ENCODE measurements at places on chromosomes 12 and 14. TPM values are rescaled to one million over a fixed set of nuclear protein-coding genes. Genes with fewer than 3 reads are reported as not detected.

The MFAP5 gene
- total RNA-seq = 19.5 TPM

The LUM gene
- total RNA-seq = 13.8 TPM

The KLRD1 gene
- 2.6 TPM for total RNA-seq

The KLRC2 gene
- not detected for total RNA-seq

The SLC4A8 gene
- total RNA-seq = not detected

The ESRRB gene
- total RNA-seq = not detected

The RD3L gene
- total RNA-seq = not detected

The MYH6 gene
- 0.16 TPM for total RNA-seq

All from transverse colon (tissue), 4 donors.